Umbilical cord (tissue), 2 donors: ENCODE measurements at places on chromosomes 16 and 17. TPM values are rescaled to one million over a fixed set of nuclear protein-coding genes. Genes with fewer than 3 reads are reported as not detected.

Gene HOXB9
- total RNA-seq: 0.24 TPM

DNA sequence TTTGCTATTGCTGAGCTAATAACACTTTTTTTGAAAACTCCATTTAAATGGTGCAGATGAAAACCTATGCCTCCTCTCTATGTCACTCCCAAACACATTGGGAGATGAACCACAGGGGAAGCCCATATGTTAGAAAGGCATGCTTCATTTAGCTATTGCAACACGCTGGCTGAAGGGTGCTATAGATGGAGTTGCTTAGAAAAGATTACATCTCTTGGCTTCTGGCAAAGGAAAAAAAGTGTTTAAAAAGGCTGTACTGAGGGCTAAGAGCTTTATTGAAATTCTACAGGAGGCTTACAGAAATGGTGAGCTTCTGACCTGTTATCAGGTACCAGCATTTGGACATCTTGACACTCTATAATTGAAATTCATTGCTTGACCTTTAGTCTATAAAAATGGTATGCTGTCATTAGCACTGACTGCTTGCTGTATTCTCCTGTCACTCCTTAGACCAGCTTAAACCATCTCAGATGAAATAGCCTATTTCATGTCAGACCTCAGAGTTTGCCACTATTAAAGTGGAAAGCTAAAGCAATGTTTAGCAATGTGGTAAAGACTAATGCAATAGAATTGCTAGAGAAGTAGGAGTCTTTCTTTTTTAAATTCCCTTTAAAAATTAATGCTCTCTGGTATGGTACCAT lies 503.9 kb downstream of the CDH11 start:
- DNase-seq: peak; percentile 17

DNA sequence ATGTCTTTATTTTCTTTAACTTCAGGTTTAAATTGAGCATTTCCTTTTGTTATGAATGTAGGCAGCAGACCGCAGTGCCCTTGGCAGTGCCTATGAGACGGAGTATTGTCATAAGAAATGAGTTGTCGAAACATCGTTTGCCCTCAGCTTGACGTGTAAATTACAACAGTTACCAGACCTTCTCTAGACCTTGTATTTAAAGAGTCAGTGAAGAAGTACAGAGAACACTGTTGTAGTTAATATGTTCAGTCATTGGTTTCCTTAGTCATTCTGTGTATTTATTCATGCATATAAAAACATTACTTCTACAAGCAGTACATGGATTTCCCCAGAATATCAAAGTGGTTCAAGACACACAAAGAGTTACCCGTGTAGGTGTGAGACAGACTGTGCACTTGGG lies 19.0 kb downstream of the IRF8 start:
- no peak for DNase-seq

DNA sequence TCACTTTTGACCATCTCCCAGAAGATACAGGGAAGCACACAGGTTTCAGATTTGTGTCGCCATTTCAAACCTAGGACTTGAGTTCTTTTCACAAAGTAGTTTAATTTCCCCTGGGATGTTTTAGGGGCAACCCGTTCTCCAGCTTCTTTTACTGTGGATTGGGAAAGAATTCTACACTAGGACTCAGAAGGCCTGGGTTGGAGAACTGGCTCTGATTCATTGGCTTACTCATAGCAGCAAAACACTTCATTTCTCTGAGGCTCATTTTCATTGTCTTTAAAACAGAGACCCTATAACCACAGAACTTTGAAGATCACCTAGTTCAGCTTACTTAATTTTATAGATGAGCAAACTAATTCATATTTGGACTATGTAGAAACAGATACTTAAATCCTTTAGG lies 175.9 kb upstream of the SALL1 start:
- peak; percentile 26 for DNase-seq

DNA sequence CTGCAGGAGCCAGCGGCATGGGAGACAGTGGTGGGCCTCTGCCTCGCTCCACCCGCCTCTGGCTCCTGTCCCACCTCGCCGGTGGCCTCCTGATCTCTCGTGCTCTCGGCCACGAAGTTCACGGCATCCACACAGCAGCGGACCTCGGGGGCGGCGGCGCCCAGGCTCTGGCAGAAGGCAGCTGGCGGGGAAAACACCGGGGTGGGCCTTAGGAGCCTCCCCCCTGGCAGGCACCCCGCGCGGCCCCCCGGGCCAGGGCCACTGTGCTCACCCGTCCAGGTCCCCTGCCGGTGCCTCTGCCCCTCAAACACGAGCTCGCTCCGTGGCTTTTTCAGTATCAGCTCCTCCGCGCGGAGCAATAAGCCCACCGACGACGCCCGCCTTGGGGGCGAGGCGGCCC lies 409 bp upstream of the C17orf107 start:
- DNase-seq: no peak

DNA sequence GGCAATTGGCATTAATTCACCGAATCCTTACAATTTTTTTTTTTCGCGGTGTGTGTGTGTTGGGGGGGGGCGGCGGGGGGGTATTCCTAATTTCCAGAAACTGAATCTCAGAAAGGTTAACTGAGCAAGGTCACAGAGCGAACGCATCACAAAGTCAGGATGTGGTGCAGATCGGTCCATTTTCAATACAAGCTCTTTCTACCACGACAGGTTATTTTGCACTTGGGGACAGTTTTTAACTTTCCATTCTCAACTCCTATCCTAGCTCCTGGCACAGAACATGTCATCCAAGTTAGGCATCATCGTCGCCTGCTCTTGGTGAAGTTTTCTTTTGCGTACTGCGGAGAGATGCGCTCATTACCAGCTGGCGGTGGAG lies 15.4 kb upstream of the ERN1 start:
- no peak for DNase-seq
